Muscle of arm (tissue), 14 donors: ENCODE measurements at places on chromosomes 12 and 14.

DNA sequence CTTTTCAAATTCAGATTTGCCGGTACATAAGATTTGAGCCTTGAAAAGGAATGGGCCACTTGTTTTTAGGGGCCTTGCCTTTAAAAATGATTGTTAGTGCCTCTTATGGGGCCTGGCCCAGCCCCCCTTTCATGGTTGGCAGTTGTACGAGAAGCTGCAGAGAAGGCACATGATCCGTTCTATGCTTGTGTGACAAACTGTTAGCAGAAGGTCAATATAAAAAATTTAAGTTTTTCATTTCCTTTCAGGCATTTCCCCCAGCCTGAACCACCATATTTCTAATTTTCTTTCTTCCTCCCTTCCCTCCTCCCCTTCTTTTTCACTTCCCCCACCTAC lies 119.1 kb downstream of the PLXNC1 start:
- DNase-seq, result no peak

DNA sequence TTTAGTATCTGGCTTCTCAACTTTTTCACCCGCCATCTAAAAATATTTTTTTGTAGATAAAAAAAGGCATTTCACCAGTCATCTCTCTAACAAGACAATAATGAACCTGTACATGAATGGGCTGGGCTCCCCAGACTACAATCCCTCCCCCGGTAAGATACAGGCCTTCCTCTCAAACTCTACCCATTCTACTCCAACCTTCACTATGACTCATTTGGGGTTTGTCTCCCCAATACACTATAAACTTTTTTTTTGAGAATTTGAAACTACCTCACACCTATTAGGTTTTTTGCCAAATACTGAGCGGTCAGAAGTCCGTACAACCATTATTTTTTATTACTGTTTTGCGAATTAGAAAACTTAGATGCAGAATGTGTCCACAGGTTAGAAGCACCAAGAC lies 784 bp downstream of the RPL6 start:
- no peak for DNase-seq

DNA sequence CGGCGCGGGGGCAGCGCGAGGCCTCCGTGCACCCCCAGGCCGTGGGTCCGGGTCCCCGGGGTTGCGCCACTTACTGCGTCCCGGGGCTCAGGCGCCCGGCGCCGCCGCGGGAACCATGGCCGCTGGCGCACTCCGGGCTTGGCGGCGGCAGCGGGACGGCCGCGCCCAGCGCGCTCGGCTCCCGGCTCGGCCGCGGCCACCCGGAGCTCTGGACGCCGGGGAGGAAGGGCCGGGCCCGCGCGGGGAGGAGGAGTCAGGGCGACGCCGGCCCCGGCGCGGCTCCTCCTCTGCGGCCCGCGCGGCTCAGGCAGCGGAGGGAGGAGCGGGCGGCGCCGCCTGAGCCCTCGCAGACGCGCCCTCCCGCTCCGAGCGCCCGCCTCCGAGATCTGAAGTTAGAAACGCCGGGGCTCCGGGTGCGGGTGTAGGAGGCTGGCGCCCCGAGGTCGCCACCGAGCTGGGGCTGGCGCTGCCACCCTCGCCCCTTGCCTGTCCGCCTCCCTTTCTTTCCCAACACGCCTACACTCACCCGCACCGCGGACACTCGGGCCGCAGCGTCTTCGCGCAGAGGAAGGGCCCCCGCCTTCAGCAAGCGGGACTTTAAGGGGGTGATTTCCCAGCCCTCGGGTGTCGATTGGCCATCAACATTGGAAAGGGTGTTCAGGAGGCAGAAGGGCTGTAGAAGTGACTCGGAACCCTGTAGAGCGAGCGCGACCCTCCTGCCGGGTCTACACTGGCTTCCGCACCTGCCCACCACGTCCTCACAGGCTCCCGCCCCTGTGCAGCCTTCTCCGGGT lies at the start of gene NIN:
Gene NIN, minus strand, starts transcription at position 231 of the 794 bp plus-strand sequence. CDS start 9,106 bp downstream, outside the sequence.
- peak; percentile 79 for DNase-seq

DNA sequence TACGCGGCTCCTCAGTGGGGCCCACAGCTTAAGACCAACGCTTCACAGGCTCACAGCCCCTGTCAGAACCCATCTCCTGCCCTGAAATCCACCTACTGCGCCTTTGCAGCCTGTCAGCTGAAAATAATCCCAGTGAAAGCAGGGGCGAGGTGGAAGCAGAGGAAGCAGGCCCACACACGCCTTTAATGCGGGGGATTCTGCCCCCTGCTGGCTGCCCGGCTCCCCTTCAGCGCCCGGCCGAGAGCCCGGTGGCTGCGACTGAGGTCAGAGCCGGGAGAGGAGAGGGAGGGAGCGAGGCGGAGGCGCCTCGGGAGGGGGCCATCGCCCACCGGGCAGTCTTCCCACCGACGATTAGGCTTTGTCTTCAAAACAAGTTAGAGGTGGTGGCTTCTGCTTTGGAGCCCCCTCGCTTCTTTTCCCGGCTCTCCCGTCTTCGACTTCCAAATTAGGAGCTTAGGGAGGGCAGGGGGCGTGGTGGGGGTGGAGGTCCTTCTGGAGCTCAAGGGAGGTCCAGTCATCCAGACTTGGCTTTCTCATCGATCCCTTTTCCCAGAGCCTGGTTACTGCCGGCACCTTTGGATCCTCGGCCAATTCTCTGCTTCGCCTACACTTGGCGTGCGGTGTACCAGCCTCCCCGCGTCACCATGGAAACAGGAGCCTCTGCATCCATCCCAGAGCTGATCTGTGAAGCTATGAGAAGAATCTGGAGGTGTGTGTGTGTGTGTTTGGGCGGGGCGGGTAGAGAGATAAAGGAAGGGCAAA lies 25.2 kb upstream of the RND1 start:
- peak; percentile 84 for DNase-seq
